ENCODE measurements at places on chromosomes 13 and 19.

- DNase-seq, result no peak
Measured at GRCh38 chr13:110319397-110319773, 12.3 kb downstream of the COL4A2 start.

DNA sequence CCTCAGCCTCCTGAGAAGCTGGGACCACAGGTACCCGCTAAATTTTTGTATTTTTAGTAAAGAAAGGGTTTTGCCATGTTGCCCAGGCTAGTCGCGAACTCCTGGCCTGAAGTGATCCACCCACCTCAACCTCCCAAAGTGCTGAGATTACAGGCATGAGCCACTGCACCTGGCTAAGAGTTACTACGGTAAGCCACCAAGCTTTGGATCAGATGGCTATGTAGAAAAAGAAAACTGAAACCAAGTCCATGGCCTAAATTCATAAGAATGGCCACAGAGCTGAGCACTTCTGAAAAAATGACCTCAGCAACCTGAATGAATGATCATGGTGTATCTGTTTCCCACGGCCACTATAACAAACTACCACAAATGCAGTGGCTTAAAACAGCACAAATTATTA lies 9.4 kb downstream of the OPA3 start:
- DNase-seq, result no peak

GRCh38 chr13:36259361-36260137 lies 38.1 kb downstream of the CCDC169 start:
- DNase-seq, result no peak

DNA sequence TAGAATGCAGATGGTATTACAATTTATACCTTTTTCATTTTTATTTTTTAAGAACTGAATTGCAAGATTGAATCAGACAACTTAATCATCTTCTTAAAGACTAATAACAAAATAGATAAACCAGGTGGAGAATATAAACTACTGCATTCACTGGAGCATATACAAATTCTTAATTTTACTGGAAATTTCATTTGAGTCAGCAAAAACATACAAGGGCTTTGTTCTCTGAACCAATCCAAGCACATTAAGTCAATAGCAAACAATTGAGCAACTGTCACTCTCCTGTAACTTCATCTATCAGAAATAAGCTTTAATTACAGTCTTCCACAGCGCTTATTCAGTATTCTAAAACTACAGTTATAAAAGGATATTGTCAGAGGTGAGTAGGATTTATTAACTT lies 167.4 kb upstream of the OBI1 start:
- no peak for DNase-seq

DNA sequence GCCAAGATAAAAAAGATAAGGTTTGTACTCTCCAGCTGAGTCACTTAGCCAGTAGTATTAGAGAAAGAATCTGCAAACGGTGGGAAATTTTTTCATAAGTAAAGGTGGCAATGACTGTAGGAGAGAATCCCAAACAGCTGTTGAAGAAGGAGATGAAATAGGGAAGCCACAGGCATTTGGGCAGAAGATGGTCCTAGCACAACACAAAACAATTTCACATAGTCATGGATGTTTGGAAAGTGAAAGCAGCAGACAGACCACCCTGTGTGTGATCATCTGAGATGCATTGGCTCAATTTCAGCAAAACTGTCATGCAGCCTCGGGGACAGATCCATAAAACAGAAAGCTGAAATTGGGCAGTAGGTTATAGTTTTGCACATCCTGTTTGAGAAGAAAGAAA lies 2832.4 kb downstream of the PCDH9 start:
- no peak for DNase-seq

GRCh38 chr19:6767357-6768235 lies at the start of gene SH2D3A:
Gene SH2D3A, minus strand, starts transcription at chr19:6767435. Its CDS starts 3,687 bp downstream, at chr19:6763748.
- peak; percentile 95 for DNase-seq

DNA sequence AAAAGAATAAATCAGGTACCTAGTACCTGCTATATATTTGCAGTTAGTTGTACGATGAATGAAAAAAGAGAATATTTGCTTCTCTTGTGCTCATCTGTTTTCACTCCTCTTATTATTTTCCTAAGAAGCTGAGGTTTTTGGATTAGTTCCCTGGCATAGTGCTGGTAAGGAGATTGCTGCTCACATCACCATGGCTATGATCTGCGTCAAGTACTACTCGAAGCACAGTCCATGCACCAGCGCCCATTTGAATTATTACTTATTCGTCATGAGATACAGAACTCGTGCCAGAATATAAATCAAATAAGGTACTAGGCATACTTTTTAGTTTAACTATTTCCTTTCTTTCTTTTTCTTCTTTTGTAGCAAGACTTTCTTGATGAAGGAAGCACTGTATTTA lies 7.1 kb downstream of the SERTM1 start:
- DNase-seq, result no peak

DNA sequence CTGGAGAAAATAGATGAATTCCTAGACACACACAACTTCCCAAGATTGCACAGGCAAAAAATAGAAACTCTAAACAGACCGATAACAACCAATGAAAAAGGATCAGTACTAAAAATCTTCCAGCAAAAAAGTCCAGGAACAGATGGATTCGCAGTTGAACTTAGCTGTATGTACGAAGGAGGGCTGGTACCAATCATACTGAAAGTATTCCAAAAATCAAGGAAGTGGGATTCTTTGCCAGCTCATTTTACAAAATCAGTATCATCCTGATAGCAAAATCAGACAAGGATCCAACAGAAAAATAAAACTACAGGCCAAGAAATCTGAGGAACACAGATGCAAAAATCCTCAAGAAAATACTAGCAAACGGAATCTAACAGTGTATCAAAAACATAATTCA lies 6.5 kb upstream of the LILRB2 start:
- no peak for DNase-seq

- peak; percentile 89 for DNase-seq
Measured at GRCh38 chr13:27194895-27195764, 23.5 kb upstream of the USP12 start.

DNA sequence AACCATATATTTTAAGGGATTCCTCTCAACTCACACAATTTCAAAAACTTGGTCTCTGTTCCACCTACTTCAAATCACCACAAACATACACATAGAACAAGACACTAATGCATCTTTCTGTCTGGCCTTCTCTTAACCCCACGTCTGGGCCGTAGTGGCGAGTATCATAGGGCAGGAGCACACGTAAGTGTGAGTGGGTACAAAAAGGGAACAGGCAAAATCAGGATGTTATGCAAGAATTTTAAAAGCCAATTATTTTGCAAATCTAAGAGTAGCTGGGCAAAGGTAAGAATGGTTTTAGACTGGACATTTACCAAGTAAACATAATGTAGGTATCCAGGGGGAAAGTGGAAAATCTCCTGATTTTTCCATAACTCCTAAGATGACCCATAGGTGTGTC lies 35.1 kb downstream of the MTMR6 start:
- peak; percentile 45 for DNase-seq

DNA sequence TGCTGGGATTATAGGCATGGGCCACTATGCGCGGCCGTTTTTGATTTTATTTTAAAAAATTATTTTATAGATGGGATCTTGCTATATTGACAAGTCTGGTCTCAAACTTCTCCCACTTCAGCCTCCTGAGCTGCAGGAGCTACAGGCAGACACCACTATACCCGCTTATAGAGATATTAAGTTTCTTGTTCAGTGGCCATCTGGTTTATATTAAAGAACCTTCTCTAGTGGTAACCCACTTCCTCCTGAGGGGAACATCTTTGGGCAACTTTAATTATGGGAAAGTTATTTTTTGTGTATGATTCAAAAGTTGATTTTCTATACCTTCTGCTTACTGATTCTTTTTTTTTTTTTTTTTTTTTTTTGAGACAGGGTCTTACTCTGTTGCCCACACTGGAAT lies 172.7 kb downstream of the KLF5 start:
- DNase-seq, result no peak

DNA sequence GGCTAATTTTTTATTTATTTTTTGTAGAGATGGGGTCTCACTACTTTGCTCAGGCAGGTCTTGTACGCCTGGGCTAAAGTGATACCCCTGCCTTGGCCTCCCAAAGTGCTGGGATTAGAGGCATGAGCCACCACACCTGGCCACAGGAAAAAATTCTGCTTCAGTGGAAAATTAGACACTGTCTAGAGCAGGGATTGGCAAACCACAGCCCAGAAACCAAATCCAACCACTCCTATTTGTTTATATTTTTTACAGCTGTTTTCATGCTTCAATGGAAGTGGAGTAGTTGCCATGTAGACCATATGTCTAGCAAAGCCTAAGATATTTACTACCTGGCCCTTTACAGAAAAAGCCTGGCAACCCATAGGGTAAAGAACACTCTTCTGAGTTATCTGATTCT lies 123.7 kb upstream of the MRI1 start:
- no peak for DNase-seq

GRCh38 chr19:56838909-56839651 lies 1.4 kb downstream of the PEG3 start:
- DNase-seq, result peak; percentile 89

- DNase-seq, result no peak
Measured at GRCh38 chr19:15651791-15652190, 11.1 kb downstream of the CYP4F3 start.

DNA sequence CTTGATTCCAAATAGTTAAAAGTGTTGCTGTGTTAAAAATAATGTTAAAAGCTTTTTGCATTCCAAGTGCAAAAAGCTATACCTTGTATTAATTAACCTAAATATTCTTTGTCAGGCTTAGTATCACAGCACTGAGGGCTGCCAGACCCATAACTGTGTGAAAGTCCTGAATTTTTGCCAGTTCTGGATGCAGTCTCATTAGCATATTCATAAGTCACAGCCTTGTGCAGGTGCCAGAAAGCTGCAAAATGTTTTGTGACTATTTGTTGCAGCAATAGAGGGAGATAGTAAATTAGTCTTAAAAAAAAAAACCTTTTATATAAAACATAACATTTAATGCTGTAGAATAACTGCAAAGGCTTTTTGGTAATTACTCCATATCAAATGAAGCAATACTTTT lies 56.6 kb downstream of the SLITRK1 start:
- DNase-seq, result no peak

GRCh38 chr13:109383683-109384082 lies 402.7 kb downstream of the IRS2 start:
- DNase-seq, result peak; percentile 28

DNA sequence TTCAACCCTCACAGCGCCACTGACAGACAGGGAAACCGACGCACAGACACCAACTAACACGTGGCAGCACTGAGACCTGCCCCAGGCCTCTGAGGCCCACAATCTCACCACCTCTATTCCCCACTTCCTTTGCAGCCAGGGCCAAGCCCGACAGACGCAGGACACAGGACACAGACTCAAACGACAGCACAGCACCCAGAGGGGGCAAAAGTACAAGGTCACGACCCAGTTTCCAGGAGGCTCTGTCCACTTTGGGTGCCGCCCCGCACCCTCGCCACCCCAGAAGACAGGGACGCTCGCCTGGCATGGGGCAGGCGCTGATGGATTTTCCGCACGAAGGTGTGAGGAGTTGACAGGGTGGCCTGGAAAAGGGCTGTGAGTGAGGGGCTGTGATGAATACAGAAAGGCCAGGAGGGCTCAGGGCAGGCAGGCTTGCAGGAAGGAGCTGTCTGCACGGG lies 48.8 kb downstream of the MLLT1 start:
- no peak for DNase-seq

- no peak for DNase-seq
Measured at GRCh38 chr19:6812612-6813011, 40.1 kb downstream of the VAV1 start.

DNA sequence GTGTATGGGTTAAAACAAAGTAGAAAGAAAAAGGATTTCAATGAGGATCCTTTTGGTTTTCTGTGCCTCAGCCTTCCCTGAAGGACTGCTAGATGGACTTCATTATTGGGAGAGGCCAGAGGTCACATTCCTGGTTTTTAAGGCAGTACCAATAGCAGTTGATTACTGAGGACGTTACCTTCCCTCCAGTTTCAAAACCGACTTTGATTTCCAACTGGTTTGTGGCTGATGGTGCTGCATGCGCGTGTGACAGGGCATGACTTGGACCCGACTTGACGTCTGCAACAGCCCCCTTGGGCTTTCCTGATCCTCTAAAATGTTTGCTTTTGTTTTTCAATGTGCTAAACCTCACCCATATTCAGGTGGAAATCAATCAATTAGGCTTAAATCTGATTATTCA lies 314.3 kb upstream of the ARGLU1 start:
- DNase-seq, result no peak

DNA sequence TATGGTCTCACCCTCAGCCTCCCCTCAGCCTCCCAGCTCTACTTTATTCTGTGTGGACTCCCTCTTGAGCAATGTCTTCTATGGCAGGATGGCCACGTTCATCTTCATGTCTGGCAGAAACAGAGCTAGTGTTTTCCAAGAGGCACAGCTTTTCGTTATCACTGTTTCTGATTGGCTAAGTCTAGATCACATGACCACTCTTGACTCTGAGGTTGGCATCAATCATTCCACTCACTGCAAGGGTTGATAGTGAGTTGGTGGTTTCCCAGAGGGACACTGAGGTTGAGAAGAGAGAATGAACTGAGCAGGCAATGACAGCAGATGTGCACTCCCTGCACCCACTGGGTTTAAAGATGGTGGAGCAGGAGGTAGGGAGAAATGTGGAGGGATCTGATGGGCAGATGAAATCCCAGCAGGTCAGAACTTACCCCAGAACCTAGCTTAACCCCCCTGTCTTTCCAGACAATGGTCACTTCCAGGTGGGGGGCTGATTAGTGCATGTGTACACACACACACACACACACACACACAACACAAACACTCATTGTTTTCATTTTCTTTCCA lies 26.3 kb upstream of the UQCRFS1 start:
- DNase-seq, result no peak

DNA sequence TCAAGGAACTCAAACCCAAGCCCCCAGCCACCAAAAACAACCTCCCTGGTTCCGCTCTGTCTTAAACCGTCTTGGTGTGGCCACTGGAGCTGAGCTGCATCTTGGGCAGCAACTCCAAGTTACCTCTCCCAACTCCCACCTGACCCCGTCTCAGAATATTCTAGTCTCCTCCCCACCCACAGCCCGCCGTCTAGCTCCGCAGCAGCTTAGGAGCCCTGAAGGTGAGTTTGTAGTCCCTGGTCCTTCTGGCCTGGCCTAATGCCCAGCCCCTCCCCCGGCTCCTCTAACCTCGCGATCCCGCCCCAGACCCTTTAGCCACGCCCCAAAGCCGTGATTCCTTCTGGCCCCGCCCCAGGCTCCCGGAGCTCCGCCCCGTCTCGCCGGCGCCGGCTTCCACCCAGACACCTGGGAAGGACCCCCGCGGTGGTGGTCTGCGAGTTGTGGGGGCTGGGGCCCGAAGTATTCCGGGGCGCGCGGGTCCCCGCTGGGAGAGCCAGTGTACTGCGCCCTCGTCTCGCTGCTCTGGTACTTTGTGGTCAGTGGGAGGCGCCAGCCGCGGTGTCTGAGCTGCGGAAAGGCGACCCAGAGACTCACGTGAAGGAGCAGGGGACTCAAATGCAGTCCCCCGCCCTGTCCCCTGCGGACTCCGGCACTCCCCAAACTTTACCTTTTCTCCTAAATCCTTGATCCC lies 2.5 kb upstream of the LHB start:
- peak; percentile 41 for DNase-seq
